ENCODE measurements at places on chromosomes 2 and 18. TPM values are rescaled to one million over a fixed set of nuclear protein-coding genes. Genes with fewer than 3 reads are reported as not detected.

The STK39 gene
- total RNA-seq, result 20.9 TPM

The PIEZO2 gene
- total RNA-seq, result 46.7 TPM

The TLX2 gene
- total RNA-seq, result under 0.01 TPM

The HSPE1 gene
- total RNA-seq, result 23.5 TPM

The DAW1 gene
- total RNA-seq, result not detected

The CDC42EP3 gene
- 121 TPM for total RNA-seq

The TUBA4B gene
- not detected for total RNA-seq

The MC5R gene
- total RNA-seq, result 0.36 TPM

The ALKAL2 gene
- not detected for total RNA-seq

The ALPG gene
- total RNA-seq, result not detected

The NFU1 gene
- 36.2 TPM for total RNA-seq

The TUBA4A gene
- total RNA-seq, result 11.9 TPM

GRCh38 chr18:4285525-4285924 lies 169.6 kb downstream of the DLGAP1 start:
- no peak for DNase-seq

DNA sequence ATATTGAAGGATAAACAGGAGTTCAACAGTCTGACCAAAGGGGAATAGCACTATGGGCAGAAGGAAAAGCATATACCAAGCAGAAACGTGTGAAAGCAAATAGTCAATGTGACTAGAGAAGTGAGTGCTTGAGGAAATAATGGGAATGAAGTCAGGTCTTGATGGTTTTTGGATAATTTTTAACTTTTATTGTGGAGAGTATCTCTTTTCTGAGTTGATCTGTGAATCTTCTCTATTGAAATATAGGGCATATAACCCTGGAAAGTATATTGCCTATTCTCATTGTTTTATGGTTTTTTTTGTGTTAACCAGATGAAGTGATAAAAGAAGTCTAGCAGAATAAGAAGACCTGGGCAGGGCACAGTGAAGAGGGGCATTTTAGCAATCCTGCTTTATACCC lies 16.4 kb upstream of the FABP1 start:
- DNase-seq, result no peak

- DNase-seq, result peak; percentile 78
Measured at GRCh38 chr2:241534701-241535375, 23.7 kb upstream of the BOK start.

- peak; percentile 78 for DNase-seq
Measured at GRCh38 chr2:224816816-224817215, 100.7 kb upstream of the CCDC195 start.

- DNase-seq, result no peak
Measured at GRCh38 chr2:227829337-227829736, 15.7 kb downstream of the CCL20 start.

GRCh38 chr2:231786177-231786916 lies at the start of gene COPS7B:
TSS of gene COPS7B (plus strand) at chr2:231786445. CDS start at chr2:231788571, 2,126 bp downstream.
- DNase-seq, result peak; percentile 94

DNA sequence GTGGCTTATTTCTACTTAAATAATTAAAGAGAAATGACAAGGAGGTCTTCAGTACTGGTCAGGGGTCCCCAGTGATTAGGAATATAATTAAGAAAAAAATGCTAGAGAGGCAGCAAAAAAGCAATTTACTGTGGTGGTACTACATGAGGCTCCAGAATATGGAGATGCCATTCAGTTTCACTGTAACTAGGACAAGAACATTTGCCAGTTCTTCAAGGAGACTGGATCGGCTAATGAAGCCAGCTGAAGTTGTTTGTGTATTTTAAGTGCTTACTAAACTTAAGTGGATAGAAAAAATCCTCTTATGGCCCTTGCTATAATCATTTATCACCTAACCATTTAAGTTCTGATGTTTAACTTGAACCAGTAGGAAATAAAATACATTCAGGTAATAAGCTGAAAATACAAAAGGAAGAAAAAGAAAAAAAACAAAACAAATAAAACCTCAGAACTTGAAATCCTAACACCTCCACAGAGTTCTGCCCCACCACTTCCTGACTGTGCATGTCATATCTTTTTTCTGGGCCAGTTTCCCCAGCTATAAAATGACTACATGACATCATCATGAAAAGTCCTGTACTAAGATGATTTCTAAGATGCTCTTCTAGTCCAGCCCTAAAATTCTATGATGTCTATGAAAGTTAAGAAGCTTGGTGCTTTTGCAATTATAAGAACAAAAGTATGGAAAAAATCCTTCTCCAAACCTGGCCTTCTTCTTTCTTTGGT lies 98.0 kb downstream of the TRABD2A start:
- DNase-seq, result peak; percentile 23

DNA sequence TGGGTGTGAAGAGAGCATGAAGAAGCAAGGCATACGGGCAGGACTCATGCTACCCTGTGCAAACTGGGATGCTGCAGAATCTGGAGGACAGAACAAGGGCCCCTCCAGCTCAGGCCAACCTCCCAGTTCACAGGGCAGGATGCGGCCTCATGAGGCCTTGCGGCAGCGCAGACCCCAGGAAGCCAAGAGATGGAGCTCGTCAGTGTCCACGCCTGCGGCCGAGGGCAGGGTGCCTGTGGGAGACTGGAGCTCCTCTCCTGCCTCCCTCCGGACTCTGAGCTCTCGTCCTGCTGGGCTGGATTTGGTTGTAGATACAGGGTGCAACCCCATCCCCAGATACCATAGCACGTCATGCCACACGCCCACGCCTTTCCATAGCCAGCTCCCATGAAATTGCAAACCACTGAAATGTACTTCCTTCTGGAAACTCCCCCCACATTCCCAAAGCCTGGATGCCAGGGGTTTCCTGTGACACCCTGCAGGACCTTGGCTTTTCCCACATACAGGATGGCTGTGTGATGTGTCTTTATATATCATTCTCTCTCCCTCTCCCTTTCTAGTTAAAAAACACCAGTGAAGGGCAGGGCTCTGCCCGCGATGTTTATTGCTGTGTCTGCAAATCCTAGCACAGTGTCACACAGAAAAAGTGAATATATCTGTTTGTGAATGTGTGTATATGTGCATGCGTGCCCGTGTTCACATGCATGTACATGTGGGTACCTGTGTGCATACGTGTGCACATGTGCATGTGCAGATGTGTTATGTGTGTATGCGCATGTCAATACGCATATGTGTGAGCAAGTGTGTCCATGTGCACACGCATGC lies 12.3 kb upstream of the SNTG2 start:
- DNase-seq, result peak; percentile 89

- no peak for DNase-seq
Measured at GRCh38 chr2:222292149-222293134, 6.4 kb downstream of the PAX3 start.

DNA sequence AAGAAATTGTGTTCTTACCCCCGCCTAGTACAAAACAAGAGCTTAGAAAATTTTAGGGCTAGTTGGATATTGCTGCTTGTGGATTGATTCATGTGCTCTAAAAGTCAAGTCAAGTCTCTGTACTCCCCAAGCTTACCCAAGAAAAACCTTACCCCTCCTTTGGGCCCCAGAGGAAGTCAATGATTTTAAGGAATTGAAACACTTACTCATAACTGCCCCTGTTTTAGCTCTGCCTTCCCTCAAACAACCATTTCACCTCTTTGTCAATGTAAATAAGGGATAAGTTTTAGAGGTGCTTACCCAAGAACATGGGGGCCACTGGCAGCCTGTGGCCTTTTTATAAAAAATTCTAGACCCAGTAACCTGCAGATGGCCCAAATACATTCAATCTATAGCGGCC lies 136.6 kb upstream of the RMP24 start:
- DNase-seq, result no peak

- DNase-seq, result no peak
Measured at GRCh38 chr2:235688511-235689426, 194.9 kb downstream of the AGAP1 start.

GRCh38 chr18:34492652-34493051 lies 217.4 kb upstream of the DTNA start:
- DNase-seq, result peak; percentile 47

- no peak for DNase-seq
Measured at GRCh38 chr2:133458280-133458679, 110.0 kb downstream of the NCKAP5 start.

DNA sequence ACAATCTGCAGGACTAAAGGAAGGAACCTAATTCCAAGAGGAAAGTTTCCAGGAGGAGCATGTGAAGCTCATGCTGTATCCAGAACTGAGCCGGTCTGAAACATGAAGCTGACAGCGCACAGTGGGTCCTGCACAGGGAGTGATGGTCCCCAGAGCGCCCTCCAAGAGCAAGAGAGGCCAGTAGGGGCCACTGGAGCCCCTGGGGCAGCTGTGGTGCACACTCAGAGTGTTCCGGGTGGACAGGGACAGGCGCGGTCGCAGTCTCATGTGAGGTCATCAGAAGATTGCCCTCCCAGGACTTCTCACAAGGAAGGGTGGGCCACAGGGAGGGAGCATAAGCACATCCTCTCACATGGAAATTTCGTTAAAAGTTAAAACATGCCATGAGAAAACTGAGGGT lies 355.9 kb downstream of the EIPR1 start:
- no peak for DNase-seq

DNA sequence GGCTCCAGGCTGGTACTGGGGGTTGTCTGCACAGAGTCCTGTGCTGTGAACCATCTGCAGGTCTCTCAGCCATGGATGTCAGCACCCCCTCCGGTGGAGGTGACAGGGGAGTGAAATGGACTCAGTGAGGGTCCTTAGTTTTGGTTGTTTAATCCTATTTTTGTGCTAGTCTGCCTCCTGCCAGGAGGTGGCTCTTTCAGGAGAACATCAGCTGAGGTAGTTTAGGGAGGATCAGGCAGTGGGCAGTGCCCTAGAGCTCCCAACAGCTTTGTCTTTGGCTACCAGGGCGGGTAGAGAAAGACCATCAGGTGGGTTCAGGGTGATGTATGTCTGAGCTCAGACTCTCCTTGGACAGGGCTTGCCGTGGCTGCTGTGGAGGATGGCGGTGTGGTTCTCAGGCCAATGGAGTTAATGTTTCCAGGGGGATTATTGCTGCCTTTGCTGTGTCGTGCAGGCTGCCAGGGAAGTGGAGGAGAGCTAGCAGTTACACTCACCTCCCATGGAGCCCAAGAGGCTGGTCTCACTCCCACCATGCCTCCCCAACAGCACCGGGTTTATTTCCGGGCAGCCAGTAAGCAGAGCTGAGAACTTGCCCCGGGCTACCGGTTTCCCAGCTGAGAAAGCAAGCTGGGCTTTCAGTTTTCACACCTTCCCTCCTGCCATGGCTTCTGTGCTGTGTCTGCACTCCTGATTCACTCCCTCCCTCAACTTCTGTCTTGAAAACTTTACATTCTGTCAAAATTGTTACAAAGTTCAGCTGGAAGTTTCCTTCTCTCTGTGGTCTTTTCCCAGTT lies 563.4 kb downstream of the XIRP2 start:
- DNase-seq, result no peak

DNA sequence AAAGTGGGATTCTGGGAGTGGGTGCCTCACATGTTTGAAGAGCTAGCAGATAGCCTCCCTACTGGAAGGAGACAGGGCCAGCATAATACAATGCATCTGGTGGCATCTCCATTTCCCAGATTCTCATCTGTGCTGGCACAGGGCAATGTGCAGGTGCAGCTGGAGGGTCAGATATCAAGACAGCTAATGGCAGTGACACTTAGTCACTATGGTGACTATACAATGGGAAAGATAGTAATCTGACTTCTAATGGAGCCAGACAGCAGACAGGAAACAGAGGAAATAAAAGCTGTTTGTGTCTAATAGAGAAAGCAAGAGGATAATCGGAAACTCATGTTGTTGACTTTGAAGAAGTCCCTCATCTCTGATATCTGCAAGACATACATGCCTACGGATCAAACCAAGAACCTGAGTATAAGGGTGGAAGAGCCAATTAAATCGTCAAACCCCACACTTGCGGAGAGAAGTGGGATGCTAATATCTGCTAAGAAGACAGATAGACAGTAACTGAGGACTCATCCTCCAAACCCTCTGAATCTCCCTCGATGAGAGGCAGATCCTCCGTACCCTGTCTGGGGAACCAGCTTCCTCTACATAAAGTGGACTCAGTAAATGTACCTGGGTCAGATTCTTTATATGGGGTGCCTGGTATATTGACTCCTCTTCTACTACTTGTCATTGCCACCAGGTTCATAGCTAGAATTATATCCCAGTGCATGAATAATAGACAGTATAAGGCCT lies 692.7 kb downstream of the SOCS6 start:
- no peak for DNase-seq

DNA sequence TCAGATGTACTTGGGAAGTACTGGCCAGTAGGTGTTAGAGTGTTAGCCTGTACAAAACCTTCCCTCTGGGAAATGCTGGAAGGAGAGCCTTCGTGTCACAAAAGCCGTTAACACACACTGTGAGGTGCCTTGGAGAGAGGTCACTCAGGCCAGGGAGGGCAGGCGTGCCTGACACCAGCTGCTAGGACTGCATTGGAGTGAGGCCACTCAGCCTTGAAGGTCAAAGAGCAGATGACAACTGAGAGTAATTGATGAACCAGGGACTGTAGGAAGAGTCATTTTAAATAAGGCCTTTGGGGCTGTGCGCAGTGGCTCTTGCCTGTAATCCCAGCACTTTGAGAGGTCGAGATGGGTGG lies 45.4 kb downstream of the ASAP2 start:
- no peak for DNase-seq

GRCh38 chr2:44553456-44553855 lies 191.7 kb downstream of the CAMKMT start:
- DNase-seq, result no peak

- DNase-seq, result no peak
Measured at GRCh38 chr2:159760326-159760725, 37.7 kb downstream of the CD302 start.

GRCh38 chr2:105896765-105897163 lies 152.1 kb downstream of the NCK2 start:
- DNase-seq, result no peak

DNA sequence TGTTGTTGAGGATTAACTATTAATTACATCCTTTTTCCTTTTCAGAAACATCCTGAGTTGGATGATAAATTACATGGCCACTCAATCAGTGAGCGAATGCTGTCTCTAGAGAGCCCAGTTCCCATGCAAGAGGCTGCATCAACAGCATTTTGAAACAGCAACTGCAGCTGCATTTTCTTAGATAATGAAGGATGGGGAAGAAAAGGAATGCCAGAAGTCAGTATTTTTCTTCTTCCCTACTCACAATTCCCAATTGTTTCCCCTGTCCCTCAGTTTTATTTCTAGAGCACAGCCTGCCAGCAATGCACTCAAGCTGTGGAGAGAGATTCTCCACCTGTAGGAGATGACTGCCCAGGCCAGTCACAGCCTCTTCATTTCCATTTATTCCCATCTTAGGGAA lies 6.9 kb downstream of the SCN7A start:
- no peak for DNase-seq

- DNase-seq, result no peak
Measured at GRCh38 chr2:129252781-129253460, 726.5 kb upstream of the RAB6C start.

- no peak for DNase-seq
Measured at GRCh38 chr18:11066038-11066437, 83.3 kb downstream of the PIEZO2 start.

- DNase-seq, result no peak
Measured at GRCh38 chr2:175350105-175350504, 168.6 kb upstream of the ATP5MC3 start.

- peak; percentile 75 for DNase-seq
Measured at GRCh38 chr2:100057901-100058261, 84.5 kb downstream of the AFF3 start.

- DNase-seq, result no peak
Measured at GRCh38 chr2:8798393-8798792, 39.0 kb downstream of the KIDINS220 start.

GRCh38 chr18:80103231-80103630 lies 5.8 kb upstream of the ADNP2 start:
- DNase-seq, result peak; percentile 83

Data from osteoblast (primary cell).